ENCODE measurements at places on chromosomes 2 and 18. TPM values are rescaled to one million over a fixed set of nuclear protein-coding genes. Genes with fewer than 3 reads are reported as not detected.

GRCh38 chr2:43067254-43068040, 159.0 kb downstream of the ZFP36L2 start:
- DNase-seq, result no peak

GRCh38 chr2:217793566-217794132, 209.1 kb downstream of the TNS1 start:
- DNase-seq, result no peak

DNA sequence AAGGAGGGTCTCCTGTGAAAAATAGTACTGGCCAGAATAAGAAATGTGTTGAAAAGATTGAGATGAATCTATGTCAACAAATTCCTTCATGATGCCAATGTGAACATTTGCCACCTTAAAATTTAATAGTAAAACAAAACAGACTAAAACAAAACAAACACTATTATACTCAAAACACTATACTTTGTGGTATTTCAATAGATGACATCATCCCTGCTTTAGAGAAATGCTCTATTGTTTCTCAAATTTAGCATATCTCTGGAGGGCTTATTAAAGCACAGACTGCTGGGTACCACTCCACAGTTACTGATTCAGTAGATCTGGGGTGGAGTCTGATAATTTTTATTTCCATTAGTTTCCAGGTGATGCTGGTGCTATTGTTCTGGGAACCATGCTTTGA, 579.4 kb upstream of the FAM98A start:
- DNase-seq, result no peak

Gene EVA1A
- not detected for total RNA-seq

DNA sequence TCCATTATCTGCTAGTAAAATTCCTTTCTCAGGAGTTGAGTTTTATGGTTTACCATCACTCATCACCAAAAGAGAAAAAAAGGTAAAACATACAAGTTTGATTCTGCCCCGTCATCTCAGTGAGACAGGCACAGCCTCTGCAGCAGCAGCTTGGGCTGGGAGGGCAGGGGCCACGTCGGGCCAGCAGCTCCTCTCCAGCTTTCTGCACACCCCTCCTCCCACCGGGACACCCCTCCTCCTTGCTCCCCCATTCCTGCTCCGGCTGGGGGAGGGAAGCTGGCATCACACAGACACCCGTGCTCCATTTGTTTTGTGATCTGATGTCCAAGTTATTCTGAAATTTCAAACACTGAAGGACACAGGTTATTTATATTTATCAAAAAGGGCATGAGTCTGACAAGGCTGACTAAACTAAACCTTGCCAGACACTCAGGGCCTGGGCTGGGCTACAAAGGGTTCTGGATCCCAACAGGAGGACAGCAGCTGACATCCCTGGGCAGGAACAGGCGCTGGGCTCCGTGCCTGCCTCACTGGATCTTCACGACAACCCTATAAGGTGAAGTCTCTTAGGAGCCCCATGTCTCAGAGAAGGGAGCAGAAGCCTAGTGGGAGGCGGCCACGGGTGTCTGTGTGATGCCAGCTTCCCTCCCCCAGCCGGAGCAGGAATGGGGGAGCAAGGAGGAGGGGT, 71.4 kb downstream of the HDAC4 start:
- DNase-seq, result no peak

GRCh38 chr2:105744091-105744908, 412 bp upstream of the NCK2 start:
- peak; percentile 25 for DNase-seq

Gene PLA2R1
- 22.8 TPM for total RNA-seq

GRCh38 chr18:9824474-9824832, 61.3 kb upstream of the TXNDC2 start:
- no peak for DNase-seq

Gene SIGLEC15
- total RNA-seq, result not detected

Data from NCI-H460 (cell line).